ENCODE measurements at places on chromosomes 2 and 18. TPM values are rescaled to one million over a fixed set of nuclear protein-coding genes. Genes with fewer than 3 reads are reported as not detected.

DNA sequence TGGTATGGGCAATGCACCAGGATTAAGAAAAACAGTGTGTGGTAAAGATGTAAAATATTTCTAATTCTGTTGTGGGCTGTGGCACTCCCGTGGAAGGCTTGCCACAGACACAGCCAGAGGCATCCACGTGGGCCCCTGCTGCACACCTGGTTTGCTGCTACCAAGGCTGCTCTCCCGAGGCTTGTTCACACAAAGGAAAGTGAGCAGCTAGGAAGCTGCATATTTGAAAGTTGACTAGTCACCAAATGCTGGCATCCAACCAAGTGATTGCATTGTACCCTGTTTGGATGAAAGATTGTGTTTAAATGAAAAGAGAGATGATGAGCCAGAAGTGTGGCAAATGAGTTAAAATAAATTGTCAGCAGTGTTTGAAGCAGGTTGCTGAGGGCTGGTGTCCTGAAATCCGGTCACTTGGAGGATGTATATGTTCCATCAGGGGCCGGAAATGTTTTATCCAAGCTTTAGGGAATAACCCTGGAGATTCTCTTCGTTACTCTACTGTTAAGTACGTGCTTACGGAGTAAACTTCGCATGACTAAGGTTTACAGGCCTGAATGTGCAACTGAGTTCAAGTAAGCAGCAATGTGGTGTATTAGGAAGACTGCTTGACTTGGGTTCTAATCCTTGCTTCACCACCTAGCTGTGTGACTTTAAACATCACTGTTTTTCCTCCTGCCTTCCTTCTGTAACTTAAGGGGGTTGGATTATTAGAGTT is 86.1 kb downstream of the MSH2 start:
- peak; percentile 73 for DNase-seq
- H3K27me3 ChIP-seq, result 0 out of 2 replicates have a peak, but pooled peaks cover 2% of the 10 kb centered on the region
- H3K4me3 ChIP-seq, result no peak overlapping the region
- no peaks in the 10 kb centered on the region for H3K36me3 ChIP-seq
- peaks cover 43% of the 10 kb centered on the region for H3K4me1 ChIP-seq
- H3K27ac ChIP-seq, result no peak overlapping the region

- peak overlapping the region; percentile 56 for H3K4me3 ChIP-seq
- H3K27me3 ChIP-seq, result no peaks in the 10 kb centered on the region
Observed at GRCh38 chr2:18987592-18988073, 370.8 kb downstream of the OSR1 start.

DNA sequence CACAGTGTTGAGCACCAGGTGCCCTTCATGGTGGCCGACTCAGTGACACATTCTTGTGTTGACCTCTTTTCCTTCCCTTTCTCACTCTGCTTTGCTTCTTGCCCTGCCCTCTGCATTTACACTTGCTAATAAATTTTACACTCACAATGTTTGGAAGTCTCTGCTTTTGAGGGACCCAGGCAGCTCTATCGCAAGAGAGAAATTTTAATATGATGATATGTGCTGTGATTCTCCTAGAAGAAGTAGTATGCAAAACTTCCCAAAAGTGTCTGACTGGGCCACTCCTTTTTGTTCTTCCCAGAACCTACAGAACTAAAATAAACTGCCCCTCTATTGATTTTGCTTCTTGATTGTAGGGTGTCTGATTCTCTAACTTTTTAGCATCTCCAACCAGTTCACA is 135.0 kb downstream of the IRS1 start:
- H3K27ac ChIP-seq, result no peak overlapping the region
- DNase-seq, result no peak
- peaks cover 18% of the 10 kb centered on the region for H3K36me3 ChIP-seq
- H3K4me1 ChIP-seq, result peaks cover 45% of the 10 kb centered on the region
- H3K27me3 ChIP-seq, result peaks cover 2% of the 10 kb centered on the region

Gene REG1B
- total RNA-seq, result not detected

Gene ADAM23
- total RNA-seq, result 0.60 TPM

DNA sequence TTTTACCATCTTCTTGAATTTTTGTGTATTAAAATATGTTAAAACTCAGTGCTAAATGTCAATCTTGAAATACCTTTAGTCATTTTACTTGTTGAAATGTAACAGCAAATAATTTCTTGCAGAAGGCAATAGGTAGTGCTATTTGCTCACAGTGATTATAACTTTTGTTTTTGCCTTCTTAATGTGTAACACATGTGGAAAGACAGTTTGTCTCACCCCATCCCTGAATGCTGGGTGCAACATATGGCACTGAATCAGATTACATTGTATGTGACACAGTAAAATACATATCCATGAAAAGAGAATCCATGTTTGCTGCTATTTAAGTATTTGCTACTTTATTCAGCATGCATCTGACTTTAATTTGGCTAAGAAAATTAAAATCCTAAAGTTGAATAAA is 35.3 kb downstream of the FRZB start:
- DNase-seq, result no peak
- H3K36me3 ChIP-seq, result no peaks in the 10 kb centered on the region
- H3K27ac ChIP-seq, result no peak overlapping the region
- H3K4me3 ChIP-seq, result no peak overlapping the region
- no peaks in the 10 kb centered on the region for H3K4me1 ChIP-seq
- H3K27me3 ChIP-seq, result peaks cover 9% of the 10 kb centered on the region

- H3K4me1 ChIP-seq, result peaks cover 13% of the 10 kb centered on the region
- no peak overlapping the region for H3K27ac ChIP-seq
- no peaks in the 10 kb centered on the region for H3K36me3 ChIP-seq
- H3K27me3 ChIP-seq, result peaks cover 3% of the 10 kb centered on the region
- DNase-seq, result no peak
Observed at GRCh38 chr2:237886685-237887481, 27.5 kb downstream of the RAMP1 start.

Gene SERPINB12
- not detected for total RNA-seq

- no peaks in the 10 kb centered on the region for H3K36me3 ChIP-seq
- H3K4me1 ChIP-seq, result no peaks in the 10 kb centered on the region
- no peak overlapping the region for H3K27ac ChIP-seq
- DNase-seq, result no peak
Observed at GRCh38 chr18:64379662-64380061, 230.8 kb upstream of the LINC00305 start.

DNA sequence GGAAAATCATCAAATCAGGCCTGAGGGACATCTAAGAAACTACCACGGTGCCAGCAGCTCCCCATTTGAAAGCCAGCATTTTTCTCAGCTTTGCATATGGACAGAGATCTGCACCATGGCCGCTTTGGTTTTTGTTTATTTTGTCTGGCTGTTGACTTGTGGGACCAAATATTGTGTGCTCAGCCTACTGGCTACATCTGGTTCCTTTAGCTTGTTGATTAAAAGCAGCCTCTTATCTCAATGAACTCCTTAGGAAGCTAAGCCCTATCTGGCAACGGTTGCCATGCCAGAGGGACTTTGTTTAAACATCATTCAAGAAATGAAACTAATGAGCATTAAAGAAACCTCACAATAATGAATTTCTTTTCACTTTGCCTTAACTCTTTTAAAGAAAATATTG is 32.4 kb upstream of the CCDC150 start:
- no peaks in the 10 kb centered on the region for H3K36me3 ChIP-seq
- peaks cover 2% of the 10 kb centered on the region for H3K27me3 ChIP-seq
- no peak overlapping the region for H3K4me3 ChIP-seq
- peak; percentile 35 for DNase-seq

GRCh38 chr2:134141598-134142340 is 112.1 kb upstream of the MGAT5 start:
- no peak for DNase-seq
- peaks cover 94% of the 10 kb centered on the region for H3K4me1 ChIP-seq
- H3K27me3 ChIP-seq, result peaks cover 3% of the 10 kb centered on the region

GRCh38 chr2:31333046-31333445 is 81.5 kb downstream of the XDH start:
- peaks cover 49% of the 10 kb centered on the region for H3K4me1 ChIP-seq
- peaks cover 1% of the 10 kb centered on the region for H3K27me3 ChIP-seq
- no peak overlapping the region for H3K4me3 ChIP-seq
- DNase-seq, result no peak
- no peaks in the 10 kb centered on the region for H3K36me3 ChIP-seq

- no peaks in the 10 kb centered on the region for H3K36me3 ChIP-seq
- DNase-seq, result peak; percentile 29
Observed at GRCh38 chr2:12300019-12300602, 416.6 kb upstream of the TRIB2 start.

Gene RAB12
- 37.5 TPM for total RNA-seq

Gene DYNAP
- not detected for total RNA-seq

DNA sequence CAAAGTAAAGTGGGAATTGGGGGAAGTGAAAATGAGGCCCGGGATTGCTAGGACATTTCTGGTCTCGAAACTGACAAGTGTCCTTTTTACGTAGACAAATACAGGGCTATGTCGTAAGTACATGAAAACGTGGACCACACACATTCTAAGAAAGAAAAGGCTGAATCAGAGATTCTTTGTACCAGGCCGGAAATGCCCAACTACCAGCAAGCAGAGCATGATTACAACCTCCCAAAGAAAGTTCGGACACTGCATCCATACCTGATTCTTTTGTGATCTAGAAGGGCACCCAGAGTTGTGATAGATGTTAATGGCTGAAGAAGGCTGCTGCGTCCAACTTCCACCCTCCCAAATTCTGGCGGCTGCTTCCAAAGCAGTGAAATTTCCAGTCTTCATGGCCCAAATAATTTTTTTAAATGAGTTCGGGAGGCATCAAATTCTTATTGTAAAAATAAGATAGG is 1.7 kb downstream of the RBMS1 start:
- peaks cover 8% of the 10 kb centered on the region for H3K36me3 ChIP-seq
- H3K27me3 ChIP-seq, result no peaks in the 10 kb centered on the region
- peak overlapping the region; percentile 96 for H3K27ac ChIP-seq
- H3K4me3 ChIP-seq, result peak overlapping the region; percentile 88

DNA sequence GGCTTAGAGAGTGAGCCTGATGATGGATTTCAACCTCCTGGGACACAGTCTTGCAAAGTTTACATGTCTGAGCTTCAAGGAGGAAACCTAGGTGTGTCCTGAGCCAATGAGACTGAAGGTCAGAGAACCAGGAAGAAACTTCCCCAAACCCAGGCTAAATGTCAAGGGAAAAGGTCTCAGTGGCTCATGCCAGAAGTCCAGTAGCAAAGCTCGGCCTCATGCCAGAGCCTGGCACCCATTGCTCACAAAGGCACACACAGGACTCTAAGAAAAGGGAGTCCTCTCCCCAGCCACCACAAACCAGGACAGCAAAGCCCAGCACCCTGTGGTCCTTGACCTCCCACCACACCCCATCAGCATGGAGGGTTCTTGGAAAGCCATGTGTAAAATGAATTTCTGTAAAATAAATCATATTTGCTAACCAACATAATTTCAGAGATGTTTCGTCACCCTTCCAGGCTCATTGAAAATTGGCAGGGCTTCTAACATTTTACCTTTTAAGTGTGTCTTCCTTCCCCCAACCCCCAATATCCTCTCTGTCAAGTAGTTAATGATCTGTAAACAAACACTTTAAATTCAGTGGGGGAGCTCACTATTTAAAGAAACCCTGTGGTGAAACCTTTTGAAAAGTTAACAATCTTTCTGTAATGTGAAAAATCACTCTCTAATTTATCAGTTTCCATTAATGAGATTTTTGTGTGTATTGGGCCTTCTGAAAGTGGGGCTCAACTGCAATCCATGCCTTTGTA is 77.1 kb downstream of the BCL11A start:
- H3K4me1 ChIP-seq, result peaks cover 8% of the 10 kb centered on the region
- H3K36me3 ChIP-seq, result no peaks in the 10 kb centered on the region
- H3K27me3 ChIP-seq, result no peaks in the 10 kb centered on the region
- no peak overlapping the region for H3K4me3 ChIP-seq

Gene SKOR2
- not detected for total RNA-seq

DNA sequence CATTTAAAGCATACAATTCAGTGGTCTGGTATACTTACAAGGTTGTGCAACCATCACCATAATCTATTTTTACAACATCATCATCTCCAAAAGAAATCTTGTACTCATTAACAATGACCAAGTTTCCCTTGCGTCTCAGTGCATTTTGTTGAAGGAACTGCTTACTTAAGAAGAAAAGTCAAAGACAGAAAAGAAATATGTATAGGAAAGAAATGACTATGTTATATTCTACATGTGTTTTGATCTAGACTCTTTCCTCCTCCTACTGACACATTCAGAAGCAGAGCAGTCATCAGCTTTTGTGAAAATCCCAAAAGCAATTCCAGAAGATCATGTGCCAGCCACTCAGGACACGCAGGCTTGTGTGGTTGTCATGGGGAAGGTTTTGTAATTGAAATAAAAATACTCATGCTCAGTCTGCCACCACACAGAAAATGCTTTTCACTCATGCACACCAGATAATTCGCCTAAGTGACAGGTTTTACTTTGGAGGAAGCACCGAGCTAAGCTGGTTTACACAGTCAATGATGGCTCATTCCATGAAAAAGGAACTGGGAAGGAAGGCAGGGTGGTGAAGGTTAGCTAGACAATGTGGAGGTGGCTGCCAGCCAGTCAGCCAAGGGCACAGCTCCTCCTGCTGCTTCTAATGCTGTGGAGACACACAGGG is 158.5 kb upstream of the REV1 start:
- H3K36me3 ChIP-seq, result no peaks in the 10 kb centered on the region
- peaks cover 33% of the 10 kb centered on the region for H3K4me1 ChIP-seq
- peak; percentile 22 for DNase-seq
- peak overlapping the region; percentile 29 for H3K4me3 ChIP-seq
- peaks cover 18% of the 10 kb centered on the region for H3K27me3 ChIP-seq
- H3K27ac ChIP-seq, result peak overlapping the region; percentile 68

Gene UGT1A4
- not detected for total RNA-seq

GRCh38 chr2:36965751-36966369 is 476 bp downstream of the STRN start:
- H3K27ac ChIP-seq, result peak overlapping the region; percentile 72
- H3K4me1 ChIP-seq, result peaks cover 37% of the 10 kb centered on the region
- DNase-seq, result no peak
- no peaks in the 10 kb centered on the region for H3K36me3 ChIP-seq

Gene MYO7B
- 0.97 TPM for total RNA-seq

Gene LRRTM4
- total RNA-seq, result not detected

Gene CD8B2
- total RNA-seq, result not detected
